ENCODE measurements at places on chromosomes 1 and 21.

DNA sequence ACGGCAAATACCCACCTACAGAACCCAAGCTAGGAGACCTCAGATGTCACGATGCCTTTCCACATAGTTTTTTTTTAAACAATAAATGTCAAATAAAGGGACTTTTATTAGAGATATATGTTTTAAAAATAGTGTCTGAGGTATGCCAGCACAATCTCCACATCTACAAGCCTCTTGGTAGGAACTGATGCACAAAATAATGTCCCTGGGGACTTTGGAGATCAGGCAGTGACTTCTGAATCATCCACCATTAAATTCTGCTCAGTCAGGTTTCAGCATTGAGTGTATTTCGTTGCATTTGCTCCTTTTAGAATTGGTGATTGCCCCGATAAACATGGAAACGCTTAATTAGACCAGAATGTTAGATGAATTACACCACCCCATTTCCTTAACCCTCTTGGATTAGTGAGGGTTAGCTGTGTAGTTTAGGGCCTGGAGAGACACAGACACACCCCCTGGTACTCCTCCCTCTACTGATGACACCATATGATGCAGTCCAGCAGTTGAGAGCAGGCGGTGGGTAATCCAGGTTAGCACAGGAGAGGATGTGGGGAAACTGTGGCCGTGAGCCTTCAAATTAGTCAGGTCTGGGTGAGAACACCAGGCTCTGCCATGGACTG lies 33.6 kb downstream of the LGR6 start:
- DNase-seq = no peak

DNA sequence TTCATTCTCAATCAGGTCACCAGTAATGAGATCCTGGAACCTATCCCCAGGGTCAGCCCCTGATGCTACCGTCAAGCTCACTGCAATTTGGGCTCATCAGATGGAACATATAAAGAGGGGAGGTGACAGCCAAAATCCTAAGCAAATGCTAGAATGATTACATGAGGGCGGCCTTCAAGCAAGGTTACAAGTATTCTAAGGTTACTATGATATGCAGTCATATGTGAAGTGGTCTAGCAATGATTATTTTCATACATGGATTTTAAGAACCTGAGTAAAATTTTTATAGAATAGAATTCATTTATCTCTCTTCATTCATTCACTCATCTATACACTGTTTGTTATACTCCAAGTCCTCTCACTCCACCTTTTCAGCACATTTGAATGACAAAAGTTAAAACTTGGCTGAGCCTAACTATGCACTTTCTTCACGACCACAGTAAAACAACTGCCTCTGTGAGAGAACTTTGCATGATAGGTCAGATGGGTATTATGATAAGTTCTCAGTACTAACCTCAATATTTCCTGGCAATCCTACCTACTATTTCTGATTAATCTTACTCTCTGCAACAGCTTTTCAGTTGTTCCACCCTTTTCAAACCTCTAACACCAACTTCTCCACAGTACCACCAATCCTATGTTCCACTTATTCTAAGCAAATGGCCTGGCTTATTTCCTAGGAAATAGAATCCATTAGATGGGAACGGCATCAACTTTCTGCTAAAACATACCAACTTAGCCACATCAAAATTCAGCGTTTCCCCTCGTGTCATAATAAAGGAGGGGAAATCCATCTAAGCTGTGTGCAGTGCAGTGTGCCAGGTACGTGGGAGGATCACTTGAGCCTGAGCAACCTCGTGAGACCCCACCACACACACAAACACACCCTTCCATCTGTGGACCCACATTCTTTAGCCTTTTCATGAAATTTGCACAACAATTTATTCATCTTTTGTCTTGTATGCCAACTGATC lies 32.0 kb downstream of the LHX9 start:
- DNase-seq = no peak

DNA sequence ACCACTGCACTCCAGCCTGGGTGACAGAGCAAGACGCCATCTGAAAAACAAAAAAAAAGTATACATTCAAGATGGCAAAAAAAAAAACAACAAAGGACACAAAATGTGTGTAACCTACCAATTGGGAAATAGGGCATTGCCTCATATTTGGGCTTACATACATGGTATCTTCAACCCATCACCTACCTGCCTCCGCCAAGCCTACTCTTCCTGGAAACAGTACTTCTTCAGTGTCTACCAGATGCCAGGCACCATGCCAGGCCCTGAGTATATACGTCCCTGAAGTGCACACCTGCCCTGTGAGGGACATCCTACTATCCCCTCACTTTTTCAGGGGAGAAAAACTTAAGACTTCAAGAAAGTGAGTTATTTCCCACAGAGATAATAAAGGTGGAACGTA lies 160.2 kb downstream of the TOMM20 start:
- DNase-seq = no peak

- DNase-seq = no peak
These were observed 61.2 kb downstream of the EDARADD start for GRCh38 chr1:236455243-236455642.

DNA sequence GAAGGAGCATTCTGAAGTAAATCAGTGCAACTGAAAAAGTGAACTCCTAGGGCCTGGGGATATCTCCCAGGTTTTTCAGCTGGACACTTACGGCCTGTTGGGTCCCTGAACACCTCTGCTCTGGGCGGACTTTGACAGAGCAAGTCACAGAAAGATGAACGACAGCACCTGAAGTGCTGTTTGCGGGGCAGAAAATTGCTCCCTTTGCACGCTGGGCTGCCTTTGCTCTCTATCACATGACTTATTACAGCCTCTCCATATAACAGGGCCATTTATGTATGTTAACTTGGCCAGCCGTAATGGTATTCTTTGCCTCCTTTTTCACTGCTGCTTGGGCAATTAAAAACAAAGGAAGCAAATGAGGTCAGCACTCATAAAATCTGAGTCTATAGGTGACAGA lies 332.9 kb downstream of the BARHL2 start:
- DNase-seq = no peak

GRCh38 chr1:52463891-52464290 lies 59.5 kb downstream of the PRPF38A start:
- no peak for DNase-seq

GRCh38 chr1:21937372-21938121 lies 437 bp upstream of the HSPG2 start:
- DNase-seq = peak; percentile 85

- DNase-seq = no peak
These were observed 310.8 kb downstream of the USP25 start for GRCh38 chr21:16040601-16041000.

DNA sequence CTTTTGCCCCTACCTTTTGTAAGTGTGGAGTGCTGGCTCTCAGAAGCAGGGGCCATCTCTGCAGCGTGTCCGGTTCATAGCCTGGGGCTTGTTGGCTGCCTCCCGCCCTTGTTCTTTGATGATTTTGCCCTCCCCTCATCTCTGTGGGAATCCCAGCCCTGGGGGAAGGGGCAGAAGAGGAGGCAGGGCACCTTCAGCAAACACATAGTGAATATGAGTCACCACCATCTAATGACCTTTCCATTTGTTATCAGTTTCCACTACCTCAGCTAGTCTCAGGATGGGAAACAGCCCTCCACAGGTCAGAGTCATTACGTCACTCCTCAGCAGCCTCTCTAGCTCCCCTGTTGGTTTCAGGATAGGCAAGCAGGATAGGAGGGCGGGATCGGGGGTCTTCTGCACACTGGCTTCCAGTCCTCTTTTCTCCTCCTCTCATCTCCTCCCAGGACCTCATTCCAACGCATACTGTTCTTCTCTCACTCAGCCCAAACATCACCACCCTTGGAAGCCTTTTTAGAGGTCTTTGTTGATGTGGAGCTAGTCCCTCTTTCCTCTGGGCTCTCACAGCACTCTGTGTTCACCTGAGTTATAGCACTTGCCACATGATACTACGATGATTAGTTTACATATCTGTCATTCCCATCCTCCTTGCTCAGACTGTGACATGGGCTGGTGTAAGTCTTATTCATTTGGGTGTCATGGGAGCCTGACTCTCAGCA lies 15.8 kb downstream of the GADD45A start:
- DNase-seq = peak; percentile 41

- no peak for DNase-seq
These were observed 40.1 kb downstream of the TMEM200B start for GRCh38 chr1:29083317-29084195.

DNA sequence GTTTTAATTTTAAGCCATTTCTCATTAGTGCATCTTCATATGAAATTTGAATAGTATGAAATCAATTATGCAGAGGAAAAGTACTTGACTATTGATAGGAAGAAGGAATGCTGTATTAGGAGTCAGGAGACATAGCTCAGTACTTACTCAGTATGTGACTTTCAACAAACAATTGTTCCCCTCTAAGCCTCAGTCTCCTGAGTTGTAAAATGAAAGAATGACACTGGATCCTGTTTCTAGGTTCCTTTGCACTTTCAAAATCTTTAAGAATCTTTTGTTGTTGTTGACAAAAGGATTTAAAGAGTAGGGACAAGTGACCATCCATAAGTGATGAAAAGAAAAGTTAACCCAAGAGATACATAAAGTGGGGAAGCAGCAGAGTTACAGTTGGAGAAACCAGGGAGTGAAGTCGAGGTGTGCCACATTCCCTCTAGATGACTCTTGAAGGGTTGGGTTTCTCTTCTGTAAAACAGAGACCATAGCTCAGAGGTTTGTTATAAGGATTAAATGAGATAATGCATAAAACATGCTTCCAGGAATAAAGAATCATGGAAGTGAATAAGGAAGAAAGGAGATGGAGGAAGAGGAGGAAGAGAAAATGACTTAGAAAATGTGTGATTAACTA lies 105.7 kb upstream of the KCNJ15 start:
- no peak for DNase-seq

DNA sequence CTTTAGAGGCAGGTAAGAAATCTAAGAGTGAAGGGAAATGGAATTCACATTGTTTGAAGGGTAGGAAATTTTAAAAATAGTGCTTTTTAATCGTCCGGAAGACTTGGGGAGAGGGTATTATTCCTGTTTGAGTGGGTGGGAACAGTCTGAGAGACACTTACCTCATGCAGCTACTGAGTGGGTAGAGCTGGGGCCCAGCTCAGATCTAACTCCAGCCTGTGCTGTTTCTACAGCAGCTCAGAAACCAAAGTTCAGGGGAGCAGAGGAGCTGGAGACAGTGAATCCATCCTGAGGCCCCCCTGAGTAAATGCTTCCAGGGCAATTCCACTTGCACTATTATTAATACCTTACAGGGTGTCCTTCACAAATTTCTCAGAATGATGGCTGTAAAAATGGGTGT lies 63.8 kb downstream of the FGGY start:
- no peak for DNase-seq

GRCh38 chr1:14980621-14981218 lies 172.8 kb upstream of the TMEM51 start:
- peak; percentile 31 for DNase-seq

DNA sequence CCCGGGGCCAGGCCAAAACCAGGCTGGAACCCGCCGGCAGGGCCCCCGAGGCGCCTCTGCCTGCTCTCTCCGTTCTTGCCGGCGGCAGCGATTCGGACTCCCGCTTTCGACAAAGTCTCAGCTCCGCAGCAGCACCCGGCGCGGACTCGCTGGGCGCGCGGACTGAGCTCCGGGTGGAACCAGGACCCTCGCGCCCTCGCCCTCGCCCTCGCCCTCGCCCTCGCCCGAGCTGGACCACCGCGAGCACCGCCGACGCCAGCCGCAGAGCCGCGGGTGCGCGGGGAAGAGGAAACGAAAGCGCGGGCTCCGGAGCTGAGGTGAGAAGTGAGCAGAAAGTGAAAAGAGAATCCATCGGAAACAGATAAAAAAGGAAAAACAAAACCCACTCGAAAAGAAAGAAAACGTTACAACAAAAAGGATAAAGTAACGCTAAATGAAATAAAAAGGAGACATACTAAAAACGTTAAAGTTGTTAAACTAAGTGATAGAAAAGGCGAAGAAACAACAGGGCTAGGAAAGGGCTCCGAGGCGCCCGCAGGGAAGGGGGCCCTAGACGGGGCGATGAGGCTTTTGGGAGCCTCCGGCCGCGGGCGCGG lies 64.9 kb downstream of the MEF2D start:
- DNase-seq = no peak

GRCh38 chr1:228848406-228848805 lies 113.1 kb downstream of the RHOU start:
- DNase-seq = no peak

DNA sequence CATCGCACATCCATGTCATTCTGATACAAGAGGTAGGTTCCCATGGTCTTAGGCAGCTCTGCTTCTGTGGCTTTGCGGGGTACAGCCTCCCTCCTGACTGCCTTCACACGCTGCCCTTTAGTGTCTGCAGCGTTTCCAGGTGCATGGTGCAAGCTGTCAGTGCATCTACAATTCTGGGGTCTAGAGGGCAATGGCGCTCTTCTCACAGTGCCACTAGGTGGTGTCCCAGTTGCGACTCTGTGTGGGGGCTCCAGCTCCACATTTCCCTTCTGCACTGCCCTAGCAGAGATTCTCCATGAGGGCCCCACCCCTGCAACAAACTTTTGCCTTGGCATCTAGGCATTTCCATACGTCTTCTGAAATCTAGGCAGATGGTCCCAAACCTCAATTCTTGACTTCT lies 138.2 kb upstream of the BRINP3 start:
- DNase-seq = no peak

DNA sequence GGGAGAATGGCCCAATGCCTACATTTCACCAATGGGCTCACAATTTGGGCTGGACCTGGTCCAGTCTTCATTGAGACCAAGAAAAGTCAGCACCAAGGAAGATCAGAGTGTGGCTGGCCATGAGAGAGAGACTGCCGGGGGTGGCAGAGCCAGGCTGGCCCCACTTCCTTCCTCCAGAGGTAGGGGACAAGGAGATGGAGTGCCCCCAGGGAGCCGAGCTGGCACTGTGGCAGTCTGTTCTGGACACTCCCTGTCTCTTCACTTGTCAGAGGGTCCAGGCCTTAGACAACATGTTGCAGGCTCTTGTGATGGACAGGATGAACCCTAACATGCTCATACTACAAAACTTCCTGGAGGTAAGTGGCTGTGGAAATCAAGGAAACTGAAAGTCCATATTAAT lies 27.7 kb downstream of the INAVA start:
- no peak for DNase-seq

GRCh38 chr1:245153081-245153551 lies 1.7 kb upstream of the KIF26B start:
- peak; percentile 50 for DNase-seq

DNA sequence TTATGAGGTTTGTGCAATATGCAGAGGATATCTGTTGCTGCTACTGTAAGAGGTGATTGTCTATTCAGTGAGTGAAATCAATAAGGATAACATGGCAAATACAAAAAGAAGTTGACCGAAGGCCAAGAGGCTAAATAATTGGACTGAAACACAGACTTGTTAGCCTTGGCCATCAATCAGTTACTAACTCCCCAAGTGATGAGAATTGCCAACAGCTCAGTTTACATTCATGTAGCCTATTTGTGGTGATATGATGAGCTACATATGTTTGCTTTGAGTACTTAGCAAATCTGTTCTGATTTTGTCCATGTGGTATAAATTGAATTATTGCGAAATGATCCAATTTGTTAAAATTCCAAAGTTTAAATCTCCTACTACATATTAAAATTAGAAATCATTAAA lies 68.6 kb upstream of the VAV3 start:
- DNase-seq = no peak

DNA sequence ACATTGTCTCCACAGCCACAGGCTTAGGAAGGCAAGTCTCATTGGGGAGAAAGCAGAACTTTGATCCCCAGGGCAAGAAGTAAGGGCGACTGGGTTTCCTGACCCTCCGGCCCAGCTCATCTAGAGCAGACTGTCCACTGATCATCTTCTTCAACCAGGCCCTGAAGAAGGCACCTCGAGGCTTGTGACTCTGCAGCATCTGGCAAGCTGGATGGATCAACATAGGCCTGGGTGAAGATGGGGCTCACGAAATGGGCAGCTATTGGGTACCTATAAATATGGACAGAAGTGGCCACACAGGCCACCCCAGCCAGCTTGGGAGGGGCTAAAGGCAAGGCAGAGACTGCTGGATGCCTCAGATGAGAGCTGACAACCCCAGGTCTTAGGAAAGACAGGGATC lies 13.0 kb downstream of the TAL1 start:
- no peak for DNase-seq
